Gastroesophageal sphincter (tissue), 4 donors: ENCODE measurements at places on chromosomes 7 and 10.

GRCh38 chr7:36570528-36571189, 153.6 kb downstream of the AOAH start:
- no peak for ATAC-seq

- no peak for ATAC-seq
Observed at GRCh38 chr10:112583236-112583939, 136.4 kb downstream of the VTI1A start.

DNA sequence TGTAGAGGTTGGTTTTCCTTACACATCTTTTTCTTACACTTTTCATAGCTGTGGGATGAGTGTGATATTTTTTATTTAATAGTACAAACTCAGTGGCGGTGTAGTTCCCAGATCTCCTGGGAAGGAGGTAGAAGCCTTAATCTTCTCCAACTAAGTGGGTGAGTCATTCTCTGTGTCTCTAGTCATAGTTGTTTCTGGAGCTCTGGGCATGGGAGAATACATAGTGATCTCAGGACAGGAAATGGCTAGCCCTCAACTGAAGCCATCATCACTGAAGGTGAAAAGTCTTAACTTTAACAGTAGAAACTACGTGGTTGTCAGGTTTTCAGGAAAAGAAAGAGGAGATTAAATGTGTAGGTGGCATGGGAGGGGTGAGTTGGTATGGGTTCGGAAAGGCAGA, 319.4 kb upstream of the FZD8 start:
- ATAC-seq = no peak

DNA sequence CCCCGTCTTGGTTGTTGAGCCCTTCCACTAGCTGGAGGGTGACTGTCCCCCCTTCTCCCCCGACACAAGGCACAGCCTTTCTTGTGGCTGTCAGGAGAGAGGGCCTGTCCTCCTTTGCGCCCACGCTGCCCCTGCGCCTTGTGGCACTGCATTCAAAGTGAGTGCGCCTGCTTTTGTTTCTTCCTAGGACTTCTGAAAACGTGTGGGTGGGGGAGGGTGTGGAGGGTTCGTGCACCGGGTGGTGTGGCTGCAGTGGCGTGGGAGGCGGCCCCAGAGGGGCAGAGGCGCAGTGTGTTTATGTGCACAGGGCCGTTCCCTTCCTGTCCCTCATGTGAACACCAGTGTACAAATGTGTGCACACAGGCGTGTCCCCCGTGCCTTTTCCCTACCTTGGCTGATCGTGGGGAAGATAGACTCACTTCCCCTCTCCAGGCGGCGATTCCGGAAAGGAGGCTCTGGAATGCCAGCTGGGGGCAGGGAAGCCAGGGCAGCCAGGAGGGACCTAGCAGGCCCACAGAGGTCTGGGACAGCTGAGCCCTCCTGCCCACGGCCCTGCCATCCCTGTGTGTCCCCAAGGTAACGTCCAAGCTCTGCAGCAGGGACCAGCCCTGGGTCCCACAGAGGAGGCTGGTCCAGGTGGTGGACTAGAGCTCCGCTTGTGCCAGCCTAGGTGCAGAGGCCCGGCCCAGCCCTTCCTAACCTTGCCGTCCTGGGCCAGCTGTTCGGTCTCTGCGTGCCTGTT, 88.8 kb downstream of the LHPP start:
- ATAC-seq = no peak

GRCh38 chr7:22579961-22580360, 80.0 kb upstream of the STEAP1B start:
- no peak for ATAC-seq

- ATAC-seq = no peak
Observed at GRCh38 chr7:27181795-27182275, 3.2 kb downstream of the HOXA11 start.
